ENCODE measurements at places on chromosomes 2 and 18.
A peak's percentile ranks its signal among the peaks of the same experiment; 100 is the strongest.

- DNase-seq, result no peak
Observed at GRCh38 chr18:59454909-59455727, 96.1 kb upstream of the LMAN1 start.

DNA sequence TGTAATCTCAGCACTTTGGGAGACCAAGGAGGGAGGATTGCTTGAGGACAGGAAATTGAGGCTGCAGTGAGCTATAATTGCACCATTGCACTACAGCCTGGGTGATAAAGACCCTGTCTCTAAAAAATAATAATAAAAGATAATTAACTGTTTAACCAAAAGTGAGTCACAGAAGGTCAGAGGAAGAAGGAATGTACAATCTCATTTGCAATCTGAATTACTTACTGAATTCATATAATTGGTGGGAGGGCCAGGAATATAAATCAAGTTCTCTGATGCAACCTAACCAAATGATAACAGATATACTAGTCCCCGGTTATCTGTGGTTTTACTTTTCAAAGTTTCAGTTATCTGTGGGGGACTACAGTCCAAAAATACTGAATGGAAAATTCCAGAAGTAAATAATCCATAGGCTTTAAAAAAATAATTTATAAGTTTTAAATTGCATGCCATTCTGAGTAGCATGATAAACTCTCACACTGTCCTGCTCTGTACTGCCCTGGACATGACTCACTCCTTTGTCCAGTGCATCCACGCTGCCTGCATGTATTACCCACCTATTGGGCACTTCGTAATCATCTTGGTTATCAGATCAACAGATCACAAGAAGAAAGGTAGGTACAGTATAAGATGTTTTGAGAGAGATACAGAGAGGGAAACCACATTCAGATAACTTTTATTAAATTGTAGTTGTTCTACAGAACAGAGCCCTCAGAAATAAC lies 12.8 kb upstream of the MATN3 start:
- DNase-seq, result no peak

DNA sequence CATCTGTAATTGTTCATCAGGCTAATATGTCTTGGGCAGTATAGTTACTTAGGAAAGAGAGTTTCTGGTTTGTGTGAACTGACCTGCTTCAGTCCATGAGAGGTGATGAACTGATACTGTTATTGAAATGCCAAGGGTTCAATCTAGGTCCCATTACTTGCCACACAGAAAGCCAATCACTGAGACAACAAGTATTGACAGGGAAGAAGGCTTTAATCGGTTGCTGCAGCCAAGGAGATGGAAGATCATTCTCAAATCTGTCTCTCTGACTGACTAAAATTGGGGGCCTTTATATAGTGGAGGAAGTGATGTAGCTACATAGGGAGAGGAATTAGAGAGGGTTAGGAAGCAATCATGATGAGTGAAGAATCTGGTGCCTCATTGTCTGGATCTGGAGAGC lies 19.9 kb upstream of the FAM98A start:
- no peak for DNase-seq

GRCh38 chr2:28713577-28714298 lies 37.9 kb upstream of the PPP1CB start:
- peak; percentile 21 for DNase-seq

DNA sequence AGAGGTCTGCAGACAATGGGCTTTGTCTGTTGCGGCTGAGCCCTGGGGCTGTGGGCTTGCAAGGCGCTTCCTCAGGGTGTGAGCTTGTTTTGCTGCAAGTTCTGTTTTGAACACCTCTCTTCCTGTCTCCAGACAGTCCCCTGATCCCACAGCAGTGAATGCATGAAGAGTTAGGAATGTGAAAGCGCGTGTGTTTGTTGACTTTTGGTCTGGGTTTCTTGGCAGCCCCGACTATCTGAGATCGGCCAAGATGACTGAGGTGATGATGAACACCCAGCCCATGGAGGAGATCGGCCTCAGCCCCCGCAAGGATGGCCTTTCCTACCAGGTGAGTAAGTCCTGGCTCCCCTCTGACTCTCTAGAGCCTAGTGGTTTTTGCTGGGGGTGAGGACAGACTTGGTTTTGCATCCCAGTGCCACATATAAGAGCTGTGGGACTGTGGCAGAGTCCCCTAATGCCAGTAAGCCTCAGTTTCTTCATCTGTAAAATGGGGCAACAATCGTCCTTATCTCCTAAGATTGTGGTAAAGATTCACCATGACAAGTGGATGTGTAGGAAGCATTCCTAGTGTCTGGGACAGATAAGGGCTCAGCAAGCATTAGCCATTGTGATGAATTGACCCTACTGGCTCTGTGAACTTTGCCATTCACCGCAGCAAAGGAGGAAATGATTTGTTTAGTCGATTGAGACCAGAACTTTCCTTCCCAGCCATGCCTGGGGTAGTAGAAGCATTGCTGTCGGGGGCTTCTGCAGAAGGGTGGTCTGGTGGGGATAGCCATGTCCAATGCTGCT lies 3.0 kb downstream of the LBH start:
- DNase-seq, result peak; percentile 90

Measured in SJSA1 (cell line).